Activated CD4-positive, alpha-beta T cell treated with anti-CD3 and anti-CD28 coated beads, Interleukin-2, Interleukin-6, amounts not matched to agents 100 ng/mL and 50 ng/mL, durations not matched to agents 16 hours and 8 hours (primary cell): ENCODE measurements at places on chromosomes 3 and 15.

DNA sequence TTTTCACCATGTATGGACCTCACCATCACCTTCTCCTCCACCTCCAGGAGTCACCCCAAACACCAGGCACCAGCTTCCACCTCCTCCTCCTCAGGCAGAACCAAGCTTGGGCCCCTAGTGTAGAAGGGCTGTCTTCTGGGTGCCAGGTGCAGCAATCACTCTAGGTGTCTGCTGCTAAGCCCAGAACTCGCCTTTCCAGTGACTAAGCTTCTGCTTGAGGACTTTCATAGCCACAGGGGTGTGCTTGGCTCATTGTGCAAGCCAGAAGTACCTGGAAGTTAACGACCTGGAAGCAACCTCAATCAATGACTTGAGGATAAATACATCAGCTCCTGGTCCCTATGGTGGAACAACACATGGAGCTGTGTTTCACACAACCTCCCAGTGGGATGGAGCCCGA, 49.8 kb upstream of the PXYLP1 start:
- DNase-seq: no peak

DNA sequence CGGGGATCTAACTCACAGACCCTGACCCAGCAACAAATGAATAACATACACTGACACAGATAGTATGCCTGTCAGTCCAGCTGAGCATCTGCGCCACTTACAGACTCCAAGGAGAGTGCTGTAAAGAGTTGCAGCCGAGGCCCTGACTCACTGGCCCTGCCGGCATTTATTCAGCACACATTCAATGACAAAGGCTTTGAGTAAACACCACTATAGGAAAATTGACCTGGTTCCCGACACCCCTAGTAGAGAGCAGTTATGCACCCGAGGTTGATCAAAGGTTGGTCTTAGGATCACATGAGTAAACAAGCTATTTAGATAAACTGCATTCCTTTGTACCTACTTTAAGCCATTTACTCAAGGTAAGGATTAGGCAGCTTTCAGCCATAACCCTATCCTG, 22.7 kb downstream of the LARS2 start:
- DNase-seq: no peak

DNA sequence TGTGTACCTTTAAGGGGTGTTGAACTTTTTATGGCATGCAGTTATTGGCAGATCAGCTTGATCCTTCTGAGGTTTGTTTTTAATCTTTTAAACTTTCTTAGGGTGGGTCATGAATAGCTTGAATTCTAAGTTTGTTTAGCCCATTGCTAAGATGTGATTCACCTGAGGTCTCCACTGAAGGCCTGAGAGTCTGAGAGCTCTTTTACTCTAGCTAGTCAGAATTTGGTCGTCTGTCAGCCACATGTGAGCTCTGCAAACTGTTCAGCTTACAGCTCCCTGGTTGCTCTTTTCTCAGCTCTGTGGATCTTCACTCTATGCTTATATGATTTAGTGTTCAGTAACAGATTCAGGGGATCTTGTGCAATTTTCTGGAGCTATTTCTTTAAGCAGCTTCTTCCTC, 161.3 kb downstream of the ABHD5 start:
- DNase-seq: no peak

DNA sequence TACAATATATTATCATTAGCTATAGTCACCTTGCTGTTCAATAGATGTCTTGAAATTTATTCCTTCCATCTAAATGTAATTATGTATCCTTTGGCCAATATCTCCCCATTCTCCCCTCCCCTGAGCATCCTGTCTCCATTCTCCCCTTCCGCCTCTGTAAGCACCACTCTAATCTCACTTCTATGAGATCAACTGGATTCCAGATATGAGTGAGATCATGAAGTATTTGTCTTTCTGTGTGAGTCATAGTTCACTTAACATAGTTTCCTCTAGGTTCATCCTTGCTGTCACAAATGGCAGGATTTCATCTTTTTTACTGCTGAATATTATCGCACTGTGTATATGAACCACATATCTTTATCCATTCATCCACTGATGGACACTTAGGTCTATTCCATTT, 148.8 kb upstream of the NDN start:
- DNase-seq: no peak

- peak; percentile 32 for DNase-seq
Observed at GRCh38 chr3:31550452-31551251, 17.9 kb downstream of the STT3B start.

DNA sequence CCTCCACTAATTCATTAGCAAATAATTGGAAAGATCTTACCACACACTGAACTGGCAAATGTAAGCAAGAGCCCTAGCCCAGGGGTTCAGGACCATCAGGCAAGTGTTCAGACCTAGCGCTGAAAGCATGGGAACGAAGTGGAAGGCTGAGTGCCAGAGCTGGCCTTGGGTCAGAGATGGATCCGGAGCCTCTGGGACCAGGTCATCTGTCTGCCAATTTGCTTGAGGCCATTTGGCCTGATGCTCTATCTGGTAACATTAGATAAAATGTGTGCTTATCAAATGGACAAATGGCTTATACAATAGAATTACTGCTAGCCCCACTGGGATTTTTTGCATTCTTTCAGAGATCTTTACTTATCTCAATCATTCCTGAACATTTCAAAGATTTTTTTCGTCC, 1.4 kb upstream of the TMC3 start:
- DNase-seq: no peak

GRCh38 chr3:185934174-185934557, 3.6 kb downstream of the TRA2B start:
- no peak for DNase-seq
